ENCODE measurements at places on chromosomes 16 and 17.

- DNase-seq, result no peak
Measured at GRCh38 chr16:54987081-54987480, 56.4 kb downstream of the IRX5 start.

GRCh38 chr17:16491703-16492612 lies at the start of gene LRRC75A:
TSS of gene LRRC75A (minus strand) at chr17:16492193. CDS start at chr17:16491990, 203 bp downstream.
- DNase-seq, result no peak

DNA sequence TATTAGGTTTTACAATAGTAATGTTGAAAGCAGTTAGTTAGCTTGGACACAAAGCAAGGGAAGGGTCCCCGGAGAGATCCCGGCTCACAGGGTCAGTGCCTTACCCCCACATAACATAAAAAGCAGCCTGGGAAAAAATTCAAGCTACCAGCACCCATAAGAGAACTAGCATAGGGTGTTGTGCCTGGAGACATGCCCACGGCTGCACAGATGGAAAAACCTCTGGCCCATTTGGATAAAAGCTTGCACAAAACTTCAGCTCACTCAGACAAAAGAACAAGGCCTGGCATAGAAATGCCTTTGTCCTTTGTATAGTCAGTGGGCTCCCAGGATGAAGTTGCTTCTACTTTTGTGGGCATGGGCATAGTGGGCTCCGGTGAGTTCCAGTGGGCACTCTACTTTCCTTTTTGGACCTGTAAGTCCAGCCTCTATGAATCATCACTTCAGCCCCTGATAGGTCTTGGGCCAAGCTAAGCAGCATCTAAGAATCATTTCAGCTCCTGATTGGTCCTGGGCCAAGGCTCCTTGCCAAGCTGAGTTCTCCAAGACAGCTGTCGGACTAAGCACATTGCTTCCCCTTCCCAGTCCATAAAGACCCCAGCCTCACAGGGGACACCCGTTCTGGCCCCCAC lies 1.3 kb upstream of the RDM1 start:
- DNase-seq, result peak; percentile 14

DNA sequence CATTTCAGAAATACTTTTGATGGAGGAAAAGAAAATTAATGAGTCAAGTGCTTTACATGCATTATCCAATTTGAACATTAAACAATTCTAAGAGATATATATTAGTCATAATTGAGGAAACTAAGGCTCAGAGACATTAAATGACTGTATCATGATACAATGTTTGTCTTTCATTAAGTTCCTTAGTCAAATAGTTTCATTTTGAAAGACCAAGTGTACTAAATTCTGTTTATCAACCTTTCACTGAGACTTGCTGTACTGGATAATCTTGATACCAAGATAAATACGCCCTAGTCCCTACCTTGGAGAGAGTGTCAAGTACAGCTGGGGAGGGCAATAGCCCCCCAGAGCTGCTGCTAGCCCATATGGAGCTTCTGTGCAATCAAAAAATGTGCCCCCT lies 24.2 kb downstream of the TOM1L2 start:
- no peak for DNase-seq

DNA sequence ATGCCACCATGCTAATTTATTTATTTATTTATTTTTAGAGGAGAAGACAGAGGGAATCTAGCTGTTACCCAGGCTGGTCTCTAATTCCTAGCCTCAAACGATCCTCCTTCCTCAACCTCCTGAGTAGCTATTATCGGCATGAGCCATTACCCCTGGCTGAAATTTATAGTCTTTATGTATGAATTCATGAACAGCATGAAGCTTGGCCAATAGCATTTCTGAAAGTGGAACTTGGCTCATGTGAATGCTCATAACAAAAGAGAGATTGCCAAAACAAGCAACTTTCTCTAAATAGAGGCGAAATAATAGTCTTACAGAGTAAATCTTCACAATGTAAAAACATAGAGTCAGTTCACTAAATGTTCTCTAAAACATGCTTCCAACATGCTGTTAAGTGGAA lies 30.1 kb upstream of the SMURF2 start:
- DNase-seq, result no peak

DNA sequence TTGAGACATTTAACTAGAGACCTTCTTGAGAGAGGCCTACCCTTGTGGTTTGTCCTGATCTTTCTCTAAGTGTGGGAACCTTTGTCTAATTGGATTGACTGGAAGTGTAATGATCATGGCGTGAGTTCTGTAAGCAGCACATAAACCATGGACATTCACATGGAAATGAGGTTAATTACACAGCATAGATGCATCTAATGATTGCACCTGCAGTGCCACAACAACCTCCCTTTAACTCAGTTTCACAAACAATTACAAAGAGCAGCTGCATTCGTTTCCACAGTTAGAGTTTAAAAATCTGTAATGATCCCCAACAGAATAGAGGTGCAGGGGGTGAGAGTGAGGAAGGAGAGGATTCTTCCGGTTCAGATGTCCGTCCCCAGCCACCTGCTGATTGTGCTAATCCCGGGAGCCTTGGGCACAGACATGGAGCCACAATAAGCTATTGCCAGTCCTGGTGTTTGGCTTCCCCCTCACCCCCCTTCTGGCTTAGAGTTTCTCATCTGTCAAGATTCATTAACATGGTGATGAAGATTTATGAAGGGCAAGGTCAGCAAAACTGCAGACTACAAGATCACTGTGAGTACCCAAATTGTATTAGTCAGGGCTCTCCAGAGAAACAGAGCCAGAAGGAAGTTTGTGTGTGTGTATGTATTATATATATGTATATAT lies 659.2 kb upstream of the SOX9 start:
- DNase-seq, result no peak

DNA sequence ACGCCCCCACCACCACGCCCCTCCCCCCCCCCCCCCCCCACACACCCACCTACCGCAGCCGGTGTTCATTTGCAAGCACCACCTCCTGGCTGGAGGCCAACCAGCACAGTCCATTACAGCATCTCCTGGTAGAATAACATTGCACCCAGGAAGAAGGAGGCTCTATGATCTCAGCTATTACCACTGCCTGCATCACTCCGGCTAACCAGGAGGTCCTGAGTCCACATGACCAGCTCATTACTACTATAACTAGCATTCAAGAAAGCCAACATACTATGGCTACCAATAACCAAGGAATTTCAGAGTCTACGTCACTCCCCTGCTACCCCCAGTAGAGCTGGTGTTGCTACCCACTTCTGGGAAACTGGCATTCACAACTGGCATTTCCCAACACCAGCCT lies 81.1 kb upstream of the ALOX12 start:
- DNase-seq, result no peak
